Activated T-cell treated with anti-CD3 and anti-CD28 coated beads, Interleukin-2, amount 50 U/mL, for 24 hours (primary cell): ENCODE measurements at places on chromosomes 5 and 9.

DNA sequence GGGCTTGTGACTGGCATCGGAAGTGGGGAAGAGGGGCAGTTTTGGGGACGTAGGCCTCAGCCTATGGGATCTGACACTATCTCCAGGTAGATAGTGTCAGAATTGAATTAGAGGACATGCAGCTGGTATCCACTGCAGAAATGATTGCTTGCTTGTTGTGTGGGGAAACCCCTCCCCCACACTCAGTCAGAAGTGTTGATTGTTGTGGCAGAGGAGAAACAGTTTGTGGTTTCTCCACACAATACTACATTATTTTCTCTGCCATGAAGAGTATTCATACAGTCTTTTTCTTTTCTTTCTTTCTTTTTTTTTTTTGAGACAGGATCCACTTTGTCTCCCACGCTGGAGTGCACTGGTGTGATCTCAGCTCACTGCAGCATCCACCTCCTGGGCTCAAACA lies 113.9 kb downstream of the ARRDC3 start:
- no peak overlapping the region for H3K4me3 ChIP-seq
- no peaks in the 10 kb centered on the region for H3K27me3 ChIP-seq
- peaks cover 26% of the 10 kb centered on the region for H3K4me1 ChIP-seq
- DNase-seq, result no peak
- no peaks in the 10 kb centered on the region for H3K36me3 ChIP-seq

GRCh38 chr5:157602505-157602904 lies 26.9 kb upstream of the ADAM19 start:
- H3K36me3 ChIP-seq, result no peaks in the 10 kb centered on the region
- peak; percentile 61 for DNase-seq
- peak overlapping the region; percentile 97 for H3K27ac ChIP-seq
- H3K4me3 ChIP-seq, result peak overlapping the region; percentile 47
- no peaks in the 10 kb centered on the region for H3K27me3 ChIP-seq

GRCh38 chr5:126368239-126368812 lies 54.9 kb upstream of the GRAMD2B start:
- H3K27me3 ChIP-seq, result no peaks in the 10 kb centered on the region
- peaks cover 8% of the 10 kb centered on the region for H3K4me1 ChIP-seq
- DNase-seq, result no peak
- H3K4me3 ChIP-seq, result no peak overlapping the region
- no peaks in the 10 kb centered on the region for H3K36me3 ChIP-seq
- H3K27ac ChIP-seq, result no peak overlapping the region

GRCh38 chr5:95809414-95809960 lies 13.0 kb downstream of the GLRX start:
- H3K27me3 ChIP-seq, result no peaks in the 10 kb centered on the region
- peaks cover 63% of the 10 kb centered on the region for H3K4me1 ChIP-seq
- peak overlapping the region; percentile 90 for H3K27ac ChIP-seq
- no peak for DNase-seq

DNA sequence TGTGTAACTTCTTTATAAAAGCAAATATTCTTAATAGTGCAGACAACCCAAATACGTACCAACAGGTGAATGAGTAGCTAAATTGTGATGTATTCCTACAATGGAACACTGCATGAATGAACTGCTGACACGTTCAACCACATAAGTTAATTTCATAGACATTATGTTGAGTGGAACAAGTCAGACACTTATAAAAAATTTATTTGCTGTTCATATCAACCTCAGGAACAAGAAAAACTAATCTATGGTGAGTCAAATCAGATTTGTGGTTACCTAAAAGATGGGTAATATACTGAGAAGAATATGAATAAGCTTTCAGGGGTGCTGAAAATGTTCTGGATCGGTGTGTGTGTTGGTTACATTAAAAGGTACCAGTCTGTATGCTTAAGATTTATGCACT lies 35.7 kb downstream of the INVS start:
- H3K4me3 ChIP-seq, result no peak overlapping the region
- peaks cover 38% of the 10 kb centered on the region for H3K36me3 ChIP-seq
- H3K27me3 ChIP-seq, result no peaks in the 10 kb centered on the region
- peak overlapping the region; percentile 60 for H3K27ac ChIP-seq

GRCh38 chr5:90174236-90174635 lies 235.3 kb downstream of the CETN3 start:
- no peaks in the 10 kb centered on the region for H3K27me3 ChIP-seq
- no peaks in the 10 kb centered on the region for H3K36me3 ChIP-seq
- H3K4me1 ChIP-seq, result no peaks in the 10 kb centered on the region
- no peak for DNase-seq

DNA sequence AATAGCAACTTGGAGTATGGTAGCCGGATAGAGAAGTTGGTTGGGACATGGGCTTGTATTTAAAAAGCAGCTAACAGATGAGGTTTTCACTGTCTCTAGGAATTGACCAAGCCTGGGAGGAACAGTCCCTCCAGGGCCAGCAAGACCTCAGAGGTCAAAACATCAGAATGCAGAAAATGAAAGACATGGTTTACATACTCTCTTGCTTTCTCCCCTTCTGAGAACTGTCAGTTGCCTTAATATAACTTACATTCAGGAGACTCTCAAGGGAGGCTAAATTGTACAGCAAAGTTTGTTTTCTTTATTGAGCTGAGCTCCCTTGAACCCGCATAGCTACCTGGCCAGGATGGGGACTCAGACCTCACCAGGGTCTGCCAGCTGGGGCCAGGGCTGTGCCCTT lies 179.3 kb downstream of the GAS1 start:
- DNase-seq, result no peak
- H3K4me3 ChIP-seq, result no peak overlapping the region
- no peaks in the 10 kb centered on the region for H3K4me1 ChIP-seq

GRCh38 chr5:136230176-136230575 lies 37.2 kb upstream of the SMIM32 start:
- no peak overlapping the region for H3K27ac ChIP-seq
- peaks cover 22% of the 10 kb centered on the region for H3K27me3 ChIP-seq
- H3K4me3 ChIP-seq, result no peak overlapping the region
- no peak for DNase-seq

DNA sequence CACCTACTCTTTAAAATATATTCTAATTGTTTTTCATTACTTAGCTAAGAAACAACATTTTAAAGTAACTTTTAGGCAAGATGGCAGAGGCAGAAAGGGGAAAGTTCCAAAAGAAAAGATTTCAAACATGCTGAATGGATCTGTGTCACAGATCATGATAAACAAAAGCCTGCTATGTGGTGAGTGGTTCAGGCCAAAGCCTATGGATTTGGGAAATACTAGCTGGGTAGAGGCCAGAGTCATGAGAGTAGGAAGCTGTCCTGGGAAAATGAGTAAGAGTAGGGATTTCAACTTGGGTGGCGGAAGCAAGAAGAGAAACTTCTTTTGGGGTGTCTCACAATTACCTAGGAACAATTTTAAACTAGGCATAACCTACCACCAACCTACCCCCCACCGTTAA lies 68.7 kb upstream of the GRHPR start:
- H3K27ac ChIP-seq, result no peak overlapping the region
- peaks cover 2% of the 10 kb centered on the region for H3K4me1 ChIP-seq
- no peaks in the 10 kb centered on the region for H3K27me3 ChIP-seq
- peaks cover 84% of the 10 kb centered on the region for H3K36me3 ChIP-seq
- DNase-seq, result no peak

GRCh38 chr9:30574355-30575151 lies 1809.9 kb upstream of the ACO1 start:
- no peak overlapping the region for H3K4me3 ChIP-seq
- no peak for DNase-seq
- H3K27ac ChIP-seq, result no peak overlapping the region
- H3K27me3 ChIP-seq, result no peaks in the 10 kb centered on the region
- no peaks in the 10 kb centered on the region for H3K36me3 ChIP-seq

GRCh38 chr9:133627341-133627740 lies 8.8 kb upstream of the DBH start:
- H3K27ac ChIP-seq, result no peak overlapping the region
- peaks cover 2% of the 10 kb centered on the region for H3K4me1 ChIP-seq
- H3K36me3 ChIP-seq, result no peaks in the 10 kb centered on the region
- no peaks in the 10 kb centered on the region for H3K27me3 ChIP-seq
- DNase-seq, result no peak

GRCh38 chr5:178078197-178079010 lies 34.9 kb upstream of the N4BP3 start:
- no peak for DNase-seq
- H3K4me3 ChIP-seq, result no peak overlapping the region
- H3K4me1 ChIP-seq, result peaks cover 6% of the 10 kb centered on the region
- H3K27ac ChIP-seq, result no peak overlapping the region

DNA sequence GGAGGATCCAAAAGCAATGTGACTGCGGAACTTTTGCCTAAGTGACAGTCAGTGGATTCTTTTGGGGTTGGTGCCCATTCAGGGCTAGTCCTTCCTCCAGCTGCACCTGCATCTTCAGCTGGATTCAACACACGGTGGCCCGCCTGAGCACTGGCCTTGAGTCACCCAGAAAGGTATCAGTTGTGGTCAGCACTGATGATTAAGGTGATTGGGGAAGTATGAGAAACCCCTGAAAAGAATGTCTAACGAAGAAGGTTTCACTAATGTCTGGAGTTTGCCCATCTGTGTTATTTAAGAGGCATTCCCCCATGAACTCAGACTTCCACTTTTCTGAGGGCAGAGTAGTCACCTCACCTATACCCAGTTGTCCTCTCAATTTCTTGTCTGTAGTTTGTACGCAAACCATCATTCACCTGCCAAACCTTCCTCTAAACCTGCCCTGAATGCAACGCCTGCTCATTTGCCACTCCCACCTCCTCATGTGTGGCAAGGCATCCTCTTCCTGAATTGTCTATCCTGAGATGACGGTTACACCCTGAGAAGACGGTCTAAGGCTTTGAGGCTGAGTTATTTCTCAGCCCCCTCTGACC lies 27.2 kb downstream of the CSF2 start:
- no peak for DNase-seq
- H3K4me3 ChIP-seq, result peak overlapping the region; percentile 23
- peaks cover 97% of the 10 kb centered on the region for H3K4me1 ChIP-seq
- no peaks in the 10 kb centered on the region for H3K36me3 ChIP-seq

DNA sequence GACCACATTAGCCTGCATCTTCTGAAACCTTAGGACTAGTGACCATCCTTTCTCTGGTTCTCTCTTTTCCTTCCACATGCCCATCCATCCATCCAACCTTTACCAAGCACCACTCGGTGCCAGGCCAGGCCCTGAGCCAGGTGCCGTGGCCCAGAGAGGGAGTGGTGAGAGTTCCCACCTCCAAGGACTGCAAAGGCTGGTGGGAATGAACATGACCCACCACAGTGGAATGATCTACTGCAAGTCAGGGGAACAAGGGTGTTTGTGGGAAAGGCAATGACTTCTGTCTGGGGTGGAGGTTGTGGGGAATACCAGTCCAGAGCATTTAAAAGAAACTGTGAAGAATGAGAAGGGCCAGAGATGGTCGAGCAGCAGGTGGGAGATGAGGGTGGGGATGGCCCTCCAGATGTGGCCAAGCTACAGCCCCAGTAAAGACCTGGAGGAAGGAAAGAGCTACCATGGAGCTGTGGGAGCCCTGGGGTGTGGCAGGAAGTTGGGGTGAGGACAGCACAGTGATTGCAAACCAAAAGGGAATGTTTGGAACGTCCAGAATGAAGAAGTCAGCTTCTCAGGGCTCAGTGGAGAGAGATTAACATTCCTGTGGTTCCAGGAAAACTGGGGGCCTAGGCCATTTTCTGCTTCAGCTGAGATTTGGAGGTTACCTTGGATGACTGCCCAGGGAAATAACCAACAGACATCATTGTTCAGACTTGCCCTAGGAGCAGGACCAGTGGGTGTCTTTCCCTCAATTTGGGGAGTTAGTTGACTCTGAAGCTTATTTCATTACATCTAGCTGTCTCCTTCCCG lies 30.7 kb upstream of the CORO2A start:
- no peak overlapping the region for H3K4me3 ChIP-seq
- no peak overlapping the region for H3K27ac ChIP-seq
- no peak for DNase-seq
- H3K27me3 ChIP-seq, result no peaks in the 10 kb centered on the region

DNA sequence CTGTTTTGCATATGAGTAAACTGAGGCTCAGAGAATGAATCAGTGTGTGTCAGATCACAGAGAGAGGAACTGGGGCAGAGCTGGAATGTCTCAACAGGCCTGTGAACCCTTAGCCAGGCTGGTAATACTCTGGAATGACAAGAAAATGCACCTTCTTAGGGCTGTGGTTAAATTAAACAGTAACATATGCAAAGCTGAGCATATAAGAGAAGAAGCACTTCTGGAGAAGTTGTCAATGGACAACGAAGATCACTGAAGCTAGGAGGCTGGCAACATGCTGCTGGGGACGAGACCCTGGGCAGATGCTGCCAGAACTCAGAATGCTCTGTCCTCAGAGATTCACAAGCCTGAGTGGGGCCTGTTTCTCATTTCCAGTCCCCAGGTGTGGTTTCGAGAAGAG lies 64.6 kb upstream of the EPB41L4B start:
- DNase-seq, result no peak
- H3K36me3 ChIP-seq, result no peaks in the 10 kb centered on the region
- no peak overlapping the region for H3K27ac ChIP-seq
- H3K4me1 ChIP-seq, result no peaks in the 10 kb centered on the region
- H3K27me3 ChIP-seq, result peaks cover 28% of the 10 kb centered on the region
- no peak overlapping the region for H3K4me3 ChIP-seq

DNA sequence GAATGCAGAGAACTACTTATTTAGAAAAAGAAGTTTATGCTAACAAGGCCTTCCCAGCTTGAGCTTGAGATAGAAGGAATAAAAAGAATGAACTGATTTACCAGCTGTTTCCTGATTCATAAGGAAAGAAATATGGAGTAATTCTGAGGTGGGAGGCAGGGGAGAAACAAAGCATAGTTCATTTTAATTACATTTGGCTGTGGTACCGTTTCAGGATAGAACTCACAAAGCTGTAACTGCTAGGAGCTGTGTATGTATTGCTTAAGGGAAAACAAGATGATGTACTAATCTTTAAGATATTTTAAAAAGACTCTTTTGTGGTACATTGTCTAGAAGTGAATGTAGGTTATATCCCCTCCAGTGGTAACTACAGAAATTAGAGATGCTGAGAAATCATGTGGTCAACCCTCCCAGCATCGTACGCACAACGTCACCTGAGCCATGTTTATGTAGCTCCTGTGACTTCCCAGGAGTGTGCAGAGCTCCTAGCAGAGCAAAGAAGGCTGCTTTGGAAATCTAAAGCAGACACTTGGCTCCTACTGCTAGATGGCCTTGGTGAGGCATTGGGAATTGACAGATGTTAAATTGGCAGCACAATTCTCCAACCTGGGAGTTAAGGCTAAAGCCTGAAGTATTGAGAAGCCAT lies 208.3 kb upstream of the VLDLR start:
- no peaks in the 10 kb centered on the region for H3K4me1 ChIP-seq
- peaks cover 2% of the 10 kb centered on the region for H3K27me3 ChIP-seq

GRCh38 chr9:126617003-126617822 lies 3.5 kb downstream of the LMX1B start:
- peaks cover 16% of the 10 kb centered on the region for H3K4me1 ChIP-seq
- DNase-seq, result no peak
- no peak overlapping the region for H3K4me3 ChIP-seq
- no peak overlapping the region for H3K27ac ChIP-seq

GRCh38 chr9:98533132-98533531 lies 175.6 kb downstream of the GABBR2 start:
- H3K4me1 ChIP-seq, result no peaks in the 10 kb centered on the region
- no peak overlapping the region for H3K27ac ChIP-seq
- peaks cover 2% of the 10 kb centered on the region for H3K27me3 ChIP-seq
- H3K4me3 ChIP-seq, result no peak overlapping the region

- DNase-seq, result no peak
- H3K4me3 ChIP-seq, result no peak overlapping the region
- H3K4me1 ChIP-seq, result no peaks in the 10 kb centered on the region
- no peaks in the 10 kb centered on the region for H3K36me3 ChIP-seq
- peaks cover 6% of the 10 kb centered on the region for H3K27me3 ChIP-seq
These were observed 440.3 kb downstream of the PLK2 start for GRCh38 chr5:58019614-58020013.

- no peak overlapping the region for H3K4me3 ChIP-seq
- H3K27ac ChIP-seq, result no peak overlapping the region
- peaks cover 57% of the 10 kb centered on the region for H3K27me3 ChIP-seq
These were observed 182.6 kb upstream of the TBCA start for GRCh38 chr5:77958642-77959330.
